ENCODE measurements at places on chromosomes 12 and 14. TPM values are rescaled to one million over a fixed set of nuclear protein-coding genes. Genes with fewer than 3 reads are reported as not detected.

Gene DBX2
- not detected for total RNA-seq

Gene GPR162
- 0.63 TPM for total RNA-seq

Gene FAM181A
- total RNA-seq, result not detected

Gene SAMD15
- 0.26 TPM for total RNA-seq

Gene DHH
- 0.44 TPM for total RNA-seq

Gene PLA2G1B
- not detected for total RNA-seq

Gene RIPK3
- total RNA-seq, result 26.1 TPM

Gene CMA1
- not detected for total RNA-seq

Gene CCDC38
- total RNA-seq, result 0.10 TPM

Gene OR4E2
- not detected for total RNA-seq

Gene ATP6V1D
- 47.4 TPM for total RNA-seq

Gene PDZRN4
- not detected for total RNA-seq

Gene STAT2
- total RNA-seq, result 116 TPM

Gene CD69
- total RNA-seq, result 1,104 TPM

Gene TSPAN11
- total RNA-seq, result not detected

Gene C12orf54
- not detected for total RNA-seq

Gene EID3
- 13.7 TPM for total RNA-seq

Gene KRT82
- total RNA-seq, result not detected

Gene FGFR1OP2
- total RNA-seq, result 50.8 TPM

Gene SLC5A8
- total RNA-seq, result not detected

Gene TRPV4
- not detected for total RNA-seq

Gene MUCL1
- not detected for total RNA-seq

Gene GALC
- 33.1 TPM for total RNA-seq
